ENCODE measurements at places on chromosomes 11 and 22.

DNA sequence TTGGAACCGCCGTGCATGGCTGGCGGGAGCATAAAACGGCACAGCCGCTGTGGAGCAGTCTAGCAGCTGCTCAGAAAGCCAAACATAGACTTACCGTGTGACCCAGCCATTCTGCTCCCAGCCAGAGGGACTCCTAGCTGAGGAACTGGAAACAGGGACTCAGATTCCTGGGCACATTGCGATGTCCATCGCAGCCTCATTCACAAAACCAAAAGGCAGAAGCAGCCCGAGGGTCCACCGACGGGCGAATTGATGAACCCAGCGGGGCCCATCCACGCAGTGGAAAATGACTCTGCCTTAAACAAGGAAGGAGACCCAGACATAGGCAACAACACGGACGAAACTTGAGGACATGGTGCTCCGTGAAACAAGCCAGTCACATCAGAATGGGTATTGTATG lies 5.7 kb upstream of the MUC5B start:
- DNase-seq, result no peak

DNA sequence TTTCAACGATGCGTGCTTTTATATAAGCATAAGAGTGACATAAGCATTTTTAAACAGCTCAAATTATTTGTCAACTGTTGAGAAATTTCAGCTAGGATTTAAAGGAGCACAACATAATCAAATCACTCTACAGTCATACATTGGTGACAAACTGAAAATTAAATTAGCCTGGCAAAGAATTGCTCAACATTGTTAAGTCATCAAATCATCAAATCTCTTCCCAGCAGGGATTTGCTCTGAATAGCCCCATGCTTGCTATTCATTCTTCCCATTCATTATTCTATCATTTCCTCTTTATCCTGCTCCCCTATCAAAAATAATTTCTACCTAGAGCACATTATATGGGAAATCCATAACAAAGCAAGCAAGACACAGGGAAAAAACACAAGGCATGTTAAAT lies 198.7 kb upstream of the LUZP2 start:
- DNase-seq, result no peak

DNA sequence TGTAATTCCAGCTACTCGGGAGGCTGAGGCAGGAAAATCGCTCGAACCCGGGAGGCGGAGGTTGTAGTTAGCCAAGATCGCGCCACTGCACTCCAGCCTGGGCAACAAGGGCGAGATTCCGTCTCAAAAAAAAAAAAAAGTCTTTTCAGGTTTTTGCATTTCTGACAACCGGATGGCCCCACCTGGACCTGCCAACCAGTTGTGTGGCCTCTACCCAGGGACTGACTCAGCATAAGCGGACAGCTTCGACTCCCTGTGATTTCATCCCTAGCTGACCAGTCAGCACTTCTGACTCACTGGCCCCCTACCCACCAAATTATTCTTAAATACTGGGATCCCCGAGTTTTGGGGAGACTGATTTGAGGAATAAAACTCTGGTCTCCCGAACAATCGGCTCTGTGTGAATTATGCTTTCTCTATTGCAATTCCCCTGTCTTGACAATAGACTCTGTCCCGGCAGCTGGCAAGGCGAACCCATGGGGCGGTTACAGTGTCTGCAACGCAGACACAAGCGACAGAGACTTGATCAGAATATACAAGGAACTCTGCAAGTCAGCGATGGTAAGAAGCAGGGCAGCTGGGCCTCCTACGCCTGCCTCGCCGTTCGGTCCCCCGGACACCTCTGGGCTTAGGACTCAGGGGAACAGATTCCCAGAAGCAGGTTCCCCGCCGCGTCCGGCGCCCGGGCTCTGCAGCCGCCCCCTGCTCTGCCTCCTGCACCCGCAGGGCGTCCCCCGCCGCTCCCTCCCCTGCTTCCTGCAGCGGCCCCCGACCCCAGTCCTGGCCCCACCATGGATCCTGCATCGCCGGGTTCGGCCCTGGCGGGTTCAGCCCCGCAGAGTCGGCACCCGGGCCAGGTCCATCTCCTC lies 741 bp upstream of the TALDO1 start:
- peak; percentile 24 for DNase-seq

DNA sequence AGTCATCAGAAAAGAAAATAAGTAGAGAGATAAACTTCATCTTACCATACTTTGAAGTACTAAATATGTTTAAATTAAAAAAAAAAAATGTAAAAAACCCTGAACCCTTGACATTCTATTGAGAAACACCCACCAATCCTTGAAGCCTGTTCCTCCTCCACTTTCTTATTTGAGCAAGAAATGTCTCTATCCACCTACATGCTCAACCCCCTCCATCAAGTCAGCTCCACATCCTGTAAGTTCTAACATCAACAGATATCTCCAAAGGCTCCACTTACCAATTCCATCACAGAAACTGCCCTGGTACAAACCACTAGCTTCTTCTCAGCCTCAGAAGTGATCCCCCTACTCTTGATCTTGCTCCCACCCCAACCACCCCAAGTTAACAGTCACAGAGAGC lies 32.5 kb upstream of the FAT3 start:
- no peak for DNase-seq

GRCh38 chr11:94519478-94520084 lies 7.3 kb downstream of the C11orf97 start:
- DNase-seq, result peak; percentile 17

GRCh38 chr11:116173941-116174911 lies 598.6 kb downstream of the BUD13 start:
- DNase-seq, result no peak

DNA sequence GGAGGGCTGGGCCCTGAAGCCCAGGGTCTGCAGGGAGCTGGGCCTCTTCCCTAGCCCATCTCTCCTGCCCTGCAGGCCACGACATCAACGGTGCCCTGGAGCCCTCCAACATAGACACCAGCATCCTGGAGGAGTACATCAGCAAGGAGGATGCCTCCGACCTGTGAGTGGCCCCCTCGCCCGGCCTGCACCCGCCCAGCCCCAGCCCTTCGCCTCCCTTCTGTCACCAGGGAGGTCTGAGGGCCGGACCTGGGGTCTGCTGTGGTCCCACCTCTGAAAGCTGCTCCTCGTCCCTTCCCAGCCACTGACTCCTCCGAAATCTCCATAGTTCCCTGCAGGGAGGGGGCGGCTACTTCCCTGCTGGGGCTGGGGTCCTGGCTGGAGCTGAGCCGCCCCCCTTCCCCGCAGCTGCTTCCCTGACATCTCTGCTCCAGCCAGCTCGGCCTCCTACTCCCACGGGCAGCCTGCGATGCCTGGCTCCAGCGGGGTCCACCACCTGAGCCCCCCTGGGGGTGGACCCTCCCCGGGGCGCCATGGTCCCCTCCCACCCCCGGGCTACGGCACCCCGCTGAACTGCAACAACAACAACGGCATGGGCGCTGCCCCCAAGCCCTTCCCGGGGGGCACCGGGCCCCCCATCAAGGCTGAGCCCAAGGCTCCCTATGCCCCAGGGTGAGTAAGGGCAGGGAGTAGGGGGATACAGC lies 13.3 kb downstream of the MYRF start:
- no peak for DNase-seq

GRCh38 chr22:31080164-31080847 lies 812 bp upstream of the SMTN start:
- no peak for DNase-seq

DNA sequence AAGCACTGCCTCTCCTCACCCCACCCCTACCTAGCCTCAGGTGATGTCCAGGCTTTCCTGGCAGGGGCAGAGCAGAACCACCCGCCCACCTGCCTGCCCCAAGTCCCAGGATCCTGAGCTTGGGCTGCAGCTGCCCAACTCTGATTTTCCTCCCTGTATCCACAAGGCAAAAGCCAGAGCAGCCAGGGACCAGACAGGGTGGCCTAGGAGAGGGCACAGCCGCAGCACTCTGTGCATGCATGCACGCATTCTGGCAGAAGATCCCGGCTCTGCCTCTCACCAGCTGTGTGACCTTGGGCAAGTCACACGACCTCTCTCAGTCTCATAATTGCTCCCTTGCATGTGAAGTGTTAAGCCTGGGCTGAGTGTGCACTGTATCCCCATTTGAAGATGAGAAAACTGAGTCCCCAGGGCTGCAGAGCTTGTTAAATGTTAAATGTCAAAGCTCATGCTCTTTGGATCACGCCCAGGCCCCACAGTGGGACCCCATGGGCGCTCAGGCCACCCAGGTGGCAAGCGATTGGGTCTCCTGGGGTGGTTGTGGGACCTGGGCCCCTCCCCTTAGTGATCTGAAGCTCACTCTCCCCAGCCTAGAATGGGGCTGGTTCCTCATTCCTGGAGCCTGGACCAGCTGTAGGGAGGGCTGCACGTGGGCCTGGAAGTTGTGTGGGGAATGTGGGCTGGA lies 2.8 kb upstream of the CARNS1 start:
- DNase-seq, result no peak

- no peak for DNase-seq
Observed at GRCh38 chr11:19881177-19881576, 168.5 kb downstream of the NAV2 start.

DNA sequence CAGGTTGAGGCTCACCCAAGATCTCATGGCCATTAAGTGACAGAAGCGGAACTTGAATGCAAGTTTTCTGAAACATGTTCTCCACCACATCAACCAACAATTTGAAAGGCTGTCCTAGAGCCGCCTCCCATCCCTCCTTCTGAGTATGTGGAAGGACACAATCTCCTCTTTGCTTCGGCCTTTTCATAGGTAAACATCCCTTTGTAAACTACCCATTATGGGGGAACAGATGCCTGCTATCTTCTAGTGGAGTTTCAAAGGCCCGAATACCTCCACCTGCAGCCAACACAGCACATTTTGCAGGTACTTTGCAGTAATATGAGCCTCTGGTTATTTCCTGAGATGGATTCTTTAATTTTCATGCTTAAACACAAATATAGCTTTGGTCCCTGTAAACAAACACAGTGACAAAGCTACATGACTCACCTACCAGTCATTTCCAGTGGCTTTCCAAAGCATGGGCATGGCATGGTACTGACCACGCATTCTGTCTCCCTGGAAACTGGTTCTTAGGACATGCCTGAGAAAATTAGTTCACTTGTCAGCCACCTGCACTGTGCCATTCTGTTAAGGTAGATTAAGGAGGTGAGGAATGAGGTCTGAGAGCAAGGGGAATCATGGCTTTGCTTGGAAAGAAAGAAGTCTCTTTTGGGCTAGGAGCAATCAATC lies 60.2 kb downstream of the EHF start:
- no peak for DNase-seq

- no peak for DNase-seq
Observed at GRCh38 chr11:26053966-26054365, 278.0 kb upstream of the ANO3 start.

GRCh38 chr22:29359469-29359868 lies 28.9 kb downstream of the AP1B1 start:
- no peak for DNase-seq

DNA sequence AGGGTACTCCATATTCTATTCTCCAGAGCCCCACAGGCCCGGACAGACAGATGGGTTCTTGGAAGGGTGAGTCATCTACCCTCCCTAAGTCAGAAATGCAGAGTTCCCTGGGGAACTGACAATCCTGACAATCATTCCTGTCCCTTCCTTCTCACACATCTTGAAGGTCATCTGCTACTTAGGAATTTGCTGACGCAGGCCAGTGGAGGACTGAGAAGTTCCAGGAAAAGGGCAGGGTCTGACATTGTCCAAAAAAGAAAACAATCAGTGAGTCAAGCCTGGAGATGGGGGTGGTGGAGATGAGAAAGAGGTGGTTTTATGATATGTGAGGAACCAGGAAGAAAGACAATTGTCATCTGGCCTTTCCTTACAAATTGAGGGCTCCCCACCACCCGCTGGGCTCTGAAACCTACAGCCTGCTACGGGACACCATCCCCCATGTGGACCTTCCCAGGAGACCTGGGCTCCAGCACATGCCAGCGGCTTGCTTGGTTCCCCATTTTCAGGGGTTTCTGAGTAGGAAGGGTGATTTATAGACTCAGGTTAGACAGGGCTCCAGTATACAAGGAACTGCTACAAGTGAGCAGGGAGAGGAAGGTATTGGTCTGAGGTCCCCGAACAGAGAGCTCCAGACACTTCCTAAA lies 12.9 kb downstream of the CD59 start:
- peak; percentile 24 for DNase-seq

GRCh38 chr11:9567401-9567800 lies 6.1 kb upstream of the WEE1 start:
- no peak for DNase-seq

DNA sequence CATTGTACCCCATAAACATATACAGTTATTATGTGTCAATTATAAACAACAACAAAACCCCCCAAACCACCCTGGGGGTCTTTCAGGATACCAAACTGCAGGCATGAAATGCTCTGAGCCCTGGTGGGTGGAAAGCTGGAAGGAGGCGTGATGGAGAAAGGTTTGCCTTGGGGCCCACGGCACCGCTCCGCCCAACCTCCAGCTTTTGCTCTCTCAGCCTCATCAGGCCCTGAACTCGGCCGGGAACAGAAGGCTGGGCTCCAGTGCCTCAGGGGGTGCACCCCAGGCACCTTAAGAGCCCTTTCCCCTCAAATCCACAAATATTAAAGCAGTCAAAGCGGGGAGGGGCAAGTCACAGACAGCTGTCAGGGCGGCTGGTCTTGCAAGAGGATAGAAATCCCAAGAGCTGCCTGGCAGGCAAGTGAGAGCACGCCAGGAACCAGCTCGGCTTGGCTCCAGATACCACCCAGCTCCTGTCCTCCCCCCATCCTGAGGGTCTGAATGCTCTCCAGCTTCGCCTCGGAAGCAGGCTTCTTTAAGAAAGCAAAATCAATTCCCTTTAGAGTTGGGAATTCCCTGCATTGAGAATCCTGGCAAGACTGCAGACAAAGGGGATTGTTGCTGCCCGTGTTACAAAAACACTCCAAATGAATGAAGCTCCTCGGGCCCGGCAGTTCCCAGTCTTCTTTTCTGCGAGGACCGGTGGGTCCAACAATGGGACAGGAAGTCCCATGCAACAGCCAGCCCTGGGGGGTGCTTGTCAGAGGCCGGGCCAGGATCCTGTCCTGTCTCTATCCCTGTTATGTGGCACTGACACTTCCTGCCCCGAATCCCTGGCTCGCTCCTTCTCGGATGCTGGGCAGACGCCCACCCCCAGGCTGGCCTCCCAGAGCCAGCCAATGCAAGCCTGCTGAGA lies 80.8 kb downstream of the NAT10 start:
- no peak for DNase-seq

DNA sequence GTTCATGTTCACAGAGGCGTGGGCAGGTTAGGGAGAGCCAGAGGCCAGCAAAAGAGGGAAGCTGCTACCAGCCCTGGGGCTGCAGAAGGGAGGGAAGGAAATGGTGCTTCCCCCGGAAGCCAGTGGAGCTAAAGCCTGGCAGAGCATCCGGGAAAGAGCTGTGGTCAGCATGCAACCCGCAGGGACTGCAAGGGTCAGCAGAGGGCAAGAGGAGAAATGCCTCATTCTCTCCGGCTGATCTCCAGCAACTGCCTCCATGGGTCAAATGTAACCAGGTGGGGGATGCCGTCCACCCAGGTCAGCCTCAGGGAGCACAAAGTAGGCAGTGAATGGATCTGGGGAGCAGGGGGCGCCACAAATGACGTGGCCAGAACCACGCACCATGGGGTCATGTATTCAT lies 36.9 kb upstream of the PRR5 start:
- peak; percentile 66 for DNase-seq

DNA sequence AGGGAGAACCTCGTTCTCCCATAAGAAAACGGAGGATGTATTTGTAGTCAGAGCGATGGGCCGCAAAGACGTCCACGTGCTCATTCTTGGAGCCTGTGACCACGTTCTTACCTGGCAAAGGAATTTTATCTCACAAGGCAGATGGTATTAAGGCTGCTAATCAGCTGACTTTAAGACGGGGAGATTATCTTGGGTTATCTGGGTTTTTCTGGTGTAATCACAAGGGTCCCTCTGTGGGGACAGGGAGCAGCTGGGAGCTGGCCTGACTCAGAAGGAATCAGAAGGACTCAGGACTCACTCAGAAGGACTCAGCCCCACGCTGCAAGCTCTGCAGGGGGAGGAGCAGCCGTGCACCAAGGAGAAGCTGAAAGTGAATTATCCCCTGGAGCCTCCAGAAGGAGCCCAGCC lies 7.5 kb upstream of the SIGIRR start:
- DNase-seq, result no peak
